Keratinocyte (primary cell): ENCODE measurements at places on chromosomes 2 and 18. TPM values are rescaled to one million over a fixed set of nuclear protein-coding genes. Genes with fewer than 3 reads are reported as not detected.

ARHGAP15 gene
- 0.21 TPM in 1 of 3 replicates, not detected in the others for polyA plus RNA-seq

ANKRD30B gene
- not detected in 3 replicates for polyA plus RNA-seq

SPHKAP gene
- not detected in 3 replicates for polyA plus RNA-seq

TMEM198 gene
- polyA plus RNA-seq: 0.81 to 1.5 TPM (median 0.82 TPM) in 3 replicates

BOLL gene
- polyA plus RNA-seq: not detected in 3 replicates

IL18RAP gene
- polyA plus RNA-seq: not detected in 3 replicates

MYO3B gene
- 3.1 to 7.6 TPM (median 4.4 TPM) in 3 replicates for polyA plus RNA-seq

CAPG gene
- 466 to 683 TPM (median 503 TPM) in 3 replicates for polyA plus RNA-seq

CKAP2L gene
- polyA plus RNA-seq: 1.2 to 10.9 TPM (median 9.3 TPM) in 3 replicates

MROH2A gene
- polyA plus RNA-seq: 0.17 to 0.37 TPM (median 0.33 TPM) in 3 replicates

FBXO48 gene
- polyA plus RNA-seq: 0.85 to 1.9 TPM (median 1.0 TPM) in 3 replicates

CCL20 gene
- 0.70 to 13.5 TPM (median 5.2 TPM) in 3 replicates for polyA plus RNA-seq

AKAIN1 gene
- not detected in 3 replicates for polyA plus RNA-seq

ABCG5 gene
- polyA plus RNA-seq: not detected in 3 replicates
